ENCODE measurements at places on chromosomes 4 and X.
A peak's percentile ranks its signal among the peaks of the same experiment; 100 is the strongest.

GRCh38 chr4:24203926-24204325 is 314.1 kb upstream of the PPARGC1A start:
- H3K4me3 ChIP-seq = no peak overlapping the region
- H3K4me1 ChIP-seq = no peaks in the 10 kb centered on the region
- no peak overlapping the region for H3K27ac ChIP-seq
- no peak for DNase-seq
- H3K27me3 ChIP-seq = no peaks in the 10 kb centered on the region

DNA sequence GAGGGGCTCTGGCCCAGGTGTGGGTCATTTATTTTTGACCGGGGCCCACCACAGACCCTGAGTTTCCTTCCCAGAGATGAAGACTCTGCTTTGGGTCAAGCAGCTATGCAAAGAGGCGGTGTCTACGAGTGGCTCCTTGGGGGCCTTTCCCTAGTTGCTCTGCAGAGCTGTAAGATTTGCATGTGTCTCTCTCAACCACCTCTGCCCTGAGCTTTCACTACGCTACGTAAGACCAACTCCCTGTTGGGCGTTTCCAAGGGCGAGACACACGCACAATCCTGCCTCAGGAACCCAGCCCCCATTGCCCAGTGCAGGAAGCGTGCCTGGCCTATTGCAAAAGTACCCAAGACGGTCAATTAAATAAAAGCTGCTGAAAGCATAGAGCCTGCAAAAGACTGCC is 10.0 kb upstream of the ANOS1 start:
- no peak overlapping the region for H3K4me3 ChIP-seq
- H3K27ac ChIP-seq = no peak overlapping the region
- no peaks in the 10 kb centered on the region for H3K36me3 ChIP-seq
- no peaks in the 10 kb centered on the region for H3K27me3 ChIP-seq

DNA sequence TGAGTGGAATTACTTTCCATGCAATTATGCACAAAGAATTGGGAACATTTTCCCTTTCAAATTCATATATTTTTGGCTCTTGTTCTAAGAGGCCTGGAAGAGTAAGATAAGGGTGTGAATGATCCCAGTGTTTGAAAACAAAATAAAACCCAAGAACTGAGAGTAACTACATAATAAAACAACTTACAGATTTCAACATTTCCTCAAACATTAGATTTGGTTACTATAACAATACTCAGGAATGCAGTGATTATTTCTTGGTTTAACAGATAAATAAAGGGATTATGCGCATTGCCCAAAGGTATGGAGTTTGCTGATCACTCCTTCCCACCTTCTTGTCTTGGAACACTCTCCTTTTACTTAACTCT is 292.5 kb downstream of the CAMK2D start:
- peaks cover 4% of the 10 kb centered on the region for H3K36me3 ChIP-seq
- H3K4me3 ChIP-seq = peak overlapping the region; percentile 10
- no peak for DNase-seq

DNA sequence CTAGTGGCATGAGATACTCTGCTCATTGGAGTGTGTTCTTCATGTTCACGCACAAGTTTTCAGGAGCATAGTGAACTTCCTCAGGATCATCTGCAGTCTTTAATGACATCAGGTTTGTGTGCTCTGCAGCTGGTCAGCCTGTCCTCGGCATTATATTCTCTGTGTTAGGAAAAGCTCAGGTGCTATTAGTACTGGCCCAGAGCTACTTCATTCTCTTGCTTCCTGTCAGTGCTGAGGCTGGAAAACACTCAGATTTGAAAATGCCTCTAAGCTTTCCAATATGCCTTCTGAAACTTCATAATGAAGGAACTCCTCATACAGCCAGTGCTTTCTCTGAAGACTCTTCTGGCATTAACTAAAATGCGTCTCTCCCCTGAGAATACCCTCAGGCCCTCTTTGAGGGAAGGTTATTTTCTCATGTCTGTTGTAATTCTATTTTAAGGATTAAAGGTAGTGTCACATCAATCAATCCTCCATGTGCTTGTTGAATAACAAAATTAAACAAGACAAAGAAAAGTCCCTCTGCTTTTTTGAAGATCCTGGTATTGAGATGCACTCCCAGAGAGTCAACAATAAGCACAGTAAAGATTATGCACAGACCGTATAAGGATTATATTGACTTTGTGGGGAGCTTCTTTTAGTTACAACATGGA is 666.4 kb downstream of the ADGRL3 start:
- no peaks in the 10 kb centered on the region for H3K27me3 ChIP-seq
- no peak for DNase-seq
- no peaks in the 10 kb centered on the region for H3K36me3 ChIP-seq
- no peak overlapping the region for H3K4me3 ChIP-seq

Data from thoracic aorta (tissue), 2 donors.